SJCRH30 (cell line): ENCODE measurements at places on chromosomes 5 and 9. TPM values are rescaled to one million over a fixed set of nuclear protein-coding genes. Genes with fewer than 3 reads are reported as not detected.

Gene RAPGEF6
- 22.8 and 27.6 TPM in 2 replicates for total RNA-seq

Gene ACTBL2
- 0.05 TPM in 1 of 2 replicates, not detected in the other for total RNA-seq

Gene FAM170A
- total RNA-seq = not detected in 2 replicates

Gene RMND5B
- total RNA-seq = 24.6 and 24.7 TPM in 2 replicates
